ENCODE measurements at places on chromosomes 4 and X.

DNA sequence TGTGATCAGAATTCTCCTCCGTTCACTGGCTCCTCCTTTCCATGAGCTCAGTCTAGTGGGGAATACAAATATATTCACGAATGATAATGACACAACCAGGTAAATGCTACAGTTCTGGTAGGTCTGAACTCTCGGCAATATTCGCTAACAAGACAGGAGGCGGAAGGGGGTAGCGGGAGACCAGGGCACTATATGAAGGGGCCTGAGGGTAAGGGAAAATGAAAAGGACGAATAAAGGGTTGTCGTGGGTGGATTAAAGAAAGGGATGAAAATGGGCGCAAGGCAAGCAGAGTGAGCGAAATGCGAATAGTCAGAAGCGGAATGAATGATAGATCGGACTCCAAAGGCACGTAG, 743 bp downstream of the NKAP start:
- no peak for DNase-seq

GRCh38 chr4:64271601-64272081, 137.6 kb downstream of the TECRL start:
- no peak for DNase-seq

GRCh38 chr4:46124773-46125413, 1.0 kb upstream of the GABRG1 start:
- no peak for DNase-seq

DNA sequence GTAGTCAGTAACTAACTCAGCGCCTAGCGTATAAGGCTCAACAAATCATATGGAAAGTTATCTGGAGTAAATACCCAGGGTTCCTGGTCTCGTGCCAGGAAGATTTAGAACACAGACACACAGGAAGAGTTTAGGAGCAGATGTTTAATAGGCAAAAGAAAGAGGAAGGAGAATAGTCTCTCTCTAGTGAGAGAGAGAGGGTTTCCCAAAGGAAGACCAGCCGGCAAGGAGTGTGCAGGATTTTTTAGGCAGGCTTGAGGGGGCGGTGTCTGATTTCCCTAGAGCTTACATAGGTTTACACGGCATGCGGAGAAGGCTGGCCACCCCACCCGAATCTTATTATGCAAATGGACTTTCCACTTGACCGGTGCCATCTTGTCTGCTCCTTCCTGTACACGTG, 284.0 kb upstream of the FRG1 start:
- no peak for DNase-seq

DNA sequence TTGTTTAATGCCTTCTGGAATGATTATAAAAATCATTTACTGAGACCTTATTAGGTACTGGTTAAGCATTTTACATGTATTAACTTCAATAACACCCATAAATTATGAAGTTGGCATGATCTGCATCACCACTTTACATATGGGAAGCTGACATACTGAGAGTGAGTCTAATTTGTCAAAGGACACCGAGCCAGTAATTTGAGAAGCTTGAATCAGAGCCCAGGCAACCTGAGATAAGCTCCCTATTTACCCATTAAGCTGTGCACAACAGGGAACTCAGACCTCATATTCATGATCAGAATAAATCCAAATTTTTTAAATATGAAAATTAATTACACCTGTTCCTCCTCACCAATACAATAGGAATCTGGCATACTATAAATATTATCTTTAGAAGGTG, 247.9 kb upstream of the EPHA5 start:
- no peak for DNase-seq

DNA sequence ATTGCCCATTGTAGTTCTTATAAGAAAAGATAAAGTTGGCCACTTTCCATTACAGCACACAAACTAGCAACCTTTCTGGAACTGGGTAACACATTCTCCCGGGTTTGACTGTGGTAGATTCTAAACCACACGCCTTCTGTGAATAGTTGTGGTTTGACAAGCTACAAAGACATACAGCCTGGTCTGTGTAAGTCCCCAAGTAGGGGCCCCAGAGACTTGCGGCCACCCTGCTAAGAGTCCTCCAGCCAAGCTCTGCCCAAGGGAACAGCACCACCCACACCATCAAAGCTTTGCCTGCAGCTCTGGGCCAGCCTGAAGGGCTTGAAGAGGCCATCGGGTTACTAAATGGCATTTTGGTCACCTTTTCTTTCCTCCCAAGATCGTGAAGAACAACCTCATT, 203.4 kb downstream of the MAML3 start:
- no peak for DNase-seq

GRCh38 chr4:106194801-106195200, 121.2 kb downstream of the TBCK start:
- no peak for DNase-seq

DNA sequence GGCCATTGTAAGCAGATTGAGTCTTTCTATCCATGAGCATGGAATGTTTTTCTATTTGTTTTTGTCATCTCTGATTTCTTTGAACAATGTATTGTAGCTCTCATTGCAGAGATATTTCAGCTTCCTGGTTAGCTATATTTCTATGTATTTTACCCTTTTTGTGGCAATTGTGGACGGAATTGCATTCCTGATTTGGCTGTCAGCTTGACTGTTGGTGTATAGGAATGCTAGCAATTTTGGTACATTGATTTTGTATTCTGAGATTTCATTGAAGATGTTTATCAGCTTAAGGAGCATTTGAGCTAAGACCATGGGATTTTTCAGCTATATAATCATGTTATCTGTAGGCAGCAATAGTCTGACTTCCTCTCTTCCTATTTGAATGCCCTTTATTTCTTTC, 154.6 kb downstream of the GUCY2F start:
- DNase-seq = no peak

DNA sequence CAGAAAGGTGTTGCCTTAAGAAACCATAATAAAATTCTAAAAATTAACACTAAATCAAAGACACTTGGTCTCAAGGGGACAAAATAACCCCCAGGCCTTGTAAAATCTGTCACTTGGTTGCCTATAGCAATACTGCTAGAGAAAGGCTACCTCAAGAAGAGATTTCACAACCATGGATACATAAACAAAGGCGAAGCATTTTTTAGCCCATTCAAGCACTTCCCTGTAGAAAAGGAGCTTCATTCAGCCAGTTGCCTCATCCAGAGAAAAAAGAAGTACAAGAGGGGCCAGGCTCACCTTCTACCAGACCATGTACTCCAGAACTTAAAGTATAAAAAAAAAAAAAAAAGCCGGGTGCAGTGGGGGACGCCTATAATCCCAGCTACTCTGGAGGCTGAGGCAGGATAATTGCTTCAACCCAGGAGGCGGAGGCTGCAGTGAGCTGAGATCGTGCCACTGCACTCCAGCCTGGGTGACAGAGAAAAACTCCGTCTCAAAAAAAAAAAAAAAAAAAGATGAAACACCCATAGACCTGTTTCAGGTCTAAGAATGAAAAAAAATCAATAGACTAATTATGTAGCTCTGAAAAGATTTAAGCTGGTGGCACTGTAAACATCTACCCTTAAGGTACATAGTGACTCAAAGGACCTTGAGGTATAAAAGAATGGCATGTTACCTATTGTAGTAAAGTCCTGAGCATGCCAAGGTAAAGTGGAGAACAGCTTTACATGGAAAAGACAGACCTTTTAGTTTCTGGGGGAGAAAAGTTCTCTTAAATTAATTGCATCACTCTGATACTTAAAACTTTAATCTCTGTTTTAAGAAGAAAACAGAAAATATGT, 18.0 kb downstream of the RUFY3 start:
- no peak for DNase-seq

GRCh38 chr4:173433447-173433846, 34.5 kb upstream of the SCRG1 start:
- DNase-seq = no peak

- no peak for DNase-seq
Measured at GRCh38 chr4:252065-252601, 53.1 kb downstream of the ZNF732 start.

DNA sequence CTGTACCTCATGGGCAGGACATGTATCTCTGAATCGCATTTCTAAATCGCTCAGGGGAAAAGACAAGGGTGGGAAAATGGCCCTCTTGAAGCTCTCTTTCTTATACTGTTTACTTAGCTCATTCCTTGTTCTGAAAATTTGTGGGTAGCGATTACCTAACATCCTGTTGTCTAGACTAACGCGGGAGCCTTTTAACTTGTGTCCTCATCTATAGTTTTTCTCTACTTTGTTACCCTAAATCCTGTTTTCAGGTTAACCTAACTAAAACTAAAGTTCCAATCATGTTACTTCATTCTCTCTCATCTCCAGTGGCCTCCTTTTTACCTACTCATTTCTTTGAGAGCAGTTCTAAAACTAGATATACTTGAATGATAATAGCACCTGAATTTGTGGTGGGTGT, 45.0 kb downstream of the SNX25 start:
- no peak for DNase-seq

DNA sequence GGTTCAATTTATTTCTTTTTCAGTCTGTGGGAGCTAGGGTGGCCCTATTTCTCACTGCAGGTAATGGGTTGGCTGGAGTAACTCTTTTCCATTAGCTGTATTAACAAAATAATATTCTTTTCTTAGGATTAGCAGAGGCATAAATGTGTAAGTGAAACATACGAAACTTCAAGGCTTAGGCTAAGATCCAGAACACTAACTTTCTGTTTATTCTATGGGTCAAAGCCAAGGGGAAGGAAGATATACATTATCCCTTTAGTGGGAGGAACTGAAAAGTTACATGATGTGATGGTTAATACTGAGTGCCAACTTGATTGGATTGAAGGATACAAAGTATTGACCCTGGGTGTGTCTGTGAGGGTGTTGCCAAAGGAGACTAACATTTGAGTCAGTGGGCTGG, 66.4 kb downstream of the DCAF8L2 start:
- no peak for DNase-seq

DNA sequence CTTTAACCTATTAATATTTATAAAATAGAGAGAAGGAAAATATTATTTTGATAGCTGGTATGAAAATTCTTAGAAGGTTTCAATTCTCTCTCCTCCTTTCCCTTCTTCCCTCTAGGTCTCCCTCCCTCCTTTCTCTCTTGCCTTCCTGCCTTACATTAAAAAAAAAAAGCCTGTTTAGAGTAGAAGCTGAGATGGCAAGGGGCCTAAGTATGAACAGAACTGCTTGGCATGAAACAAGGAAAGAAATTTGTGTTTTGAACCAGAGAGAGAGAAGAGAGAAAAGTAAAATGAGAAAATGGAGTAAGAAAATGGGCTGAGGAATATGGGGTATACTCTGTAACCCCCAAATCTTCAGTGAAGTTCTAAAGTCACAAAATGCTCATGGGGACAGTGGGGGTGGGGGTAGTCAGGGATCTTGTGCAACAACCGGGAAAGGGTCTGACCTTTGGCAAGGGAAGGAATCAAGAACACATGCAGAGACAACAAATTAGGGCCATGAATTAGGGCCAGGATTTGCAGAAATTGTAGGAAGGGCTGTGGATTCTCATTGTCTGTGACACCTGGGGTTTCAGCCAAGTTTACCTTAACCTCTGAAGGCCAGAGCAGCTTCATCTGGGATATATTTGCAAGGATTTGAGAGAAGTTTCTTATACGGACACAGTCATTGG, 30.6 kb downstream of the SUPT20HL2 start:
- no peak for DNase-seq

DNA sequence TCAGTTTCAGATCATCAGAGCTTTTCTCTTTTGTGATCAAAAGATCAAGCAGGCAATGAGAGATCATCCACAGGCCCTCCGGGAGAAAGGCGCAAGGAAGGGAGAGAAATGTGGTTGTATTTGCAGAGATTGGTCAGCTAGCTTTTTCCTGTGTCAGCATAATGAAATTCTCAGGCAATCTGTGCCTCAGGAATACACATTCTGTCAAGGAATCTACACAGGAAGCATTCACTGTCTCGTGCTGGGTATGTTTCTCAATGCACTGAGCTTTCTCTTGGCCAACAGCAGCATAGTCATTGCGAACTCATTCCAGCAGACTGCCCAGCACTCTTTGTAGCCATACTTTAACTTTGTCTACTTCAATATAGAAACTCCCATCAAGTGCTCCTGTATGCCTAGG, 413.7 kb downstream of the PPP3CA start:
- peak; percentile 18 for DNase-seq

- no peak for DNase-seq
Measured at GRCh38 chr4:155450676-155451075, 73.9 kb upstream of the MAP9 start.

DNA sequence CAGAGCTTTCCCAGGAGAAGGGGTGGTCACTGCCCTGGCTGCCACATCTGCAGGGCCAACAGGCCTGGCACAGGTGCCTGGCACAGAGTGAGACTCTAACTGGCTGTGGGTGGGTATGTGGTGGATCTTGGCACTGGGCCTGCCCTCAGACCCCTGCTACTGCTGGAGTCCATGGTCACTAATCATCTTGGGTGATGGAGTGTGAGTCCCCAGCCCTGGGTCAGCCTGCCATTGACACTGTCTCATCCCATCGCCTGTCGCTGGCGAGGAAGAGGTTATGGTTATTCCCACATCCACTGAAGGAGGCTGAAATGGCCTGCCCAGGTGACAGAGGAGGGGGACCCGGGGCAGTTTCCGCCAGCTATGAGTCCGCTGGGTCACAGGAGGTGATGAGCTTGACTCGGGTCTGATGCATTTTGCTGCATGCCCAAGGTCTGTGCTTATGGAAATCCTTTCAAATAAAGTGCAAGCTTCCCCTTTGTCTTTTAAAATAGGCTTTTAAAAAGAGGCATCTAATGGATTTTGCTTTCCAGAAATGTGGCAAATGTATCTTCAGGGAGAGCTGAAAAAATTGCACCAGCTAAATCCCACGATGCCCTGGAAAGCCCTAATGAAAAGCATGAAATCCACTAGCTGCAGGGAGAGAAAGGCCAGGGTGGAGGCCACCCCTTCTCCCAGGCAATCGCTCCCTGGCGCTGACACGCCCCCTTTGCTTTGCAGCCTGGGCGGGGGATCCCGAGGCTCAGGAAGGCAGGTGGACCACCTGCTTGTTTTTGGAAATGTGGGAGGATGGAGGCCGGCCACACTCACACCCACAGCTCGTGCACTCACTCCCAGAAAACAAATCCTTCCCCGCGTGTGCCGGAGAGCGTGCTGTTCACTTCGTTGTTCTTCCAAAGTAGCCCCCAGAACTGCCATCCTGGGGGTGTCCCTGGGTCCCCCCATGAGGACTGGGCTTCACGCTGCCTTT, 54.9 kb downstream of the ABLIM2 start:
- DNase-seq = no peak

- no peak for DNase-seq
Measured at GRCh38 chr4:97396097-97396496, 747.2 kb downstream of the STPG2 start.

- no peak for DNase-seq
Measured at GRCh38 chr4:147011411-147011810, 65.7 kb upstream of the TTC29 start.

GRCh38 chr4:148632476-148632875, 190.3 kb upstream of the NR3C2 start:
- no peak for DNase-seq

GRCh38 chrX:48461830-48462229, 8.2 kb downstream of the SLC38A5 start:
- DNase-seq = no peak

Measured in HS-5 (cell line).